Left forelimb (tissue), 1 donor: ENCODE measurements at places on chromosomes 6 and 20.

DNA sequence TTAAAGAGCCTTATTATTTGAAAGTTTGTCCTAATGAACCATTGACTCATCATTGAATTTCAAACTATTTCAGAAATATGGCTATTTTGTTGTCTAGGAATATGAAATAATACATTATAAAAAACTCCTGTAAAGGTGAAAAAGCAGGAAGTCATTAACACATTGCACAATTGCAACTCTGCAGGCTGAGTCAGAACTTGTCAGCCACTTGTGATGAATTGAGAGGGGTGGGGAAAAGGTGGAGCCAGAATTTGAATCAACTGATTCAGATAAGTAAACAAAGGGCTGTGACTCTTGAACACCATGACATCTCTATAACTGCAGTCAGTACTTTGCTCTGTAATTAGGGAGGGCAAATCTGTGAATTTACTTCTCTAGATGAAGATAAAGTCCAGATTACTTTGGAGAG is 6.0 kb downstream of the C6orf141 start:
- no peak for DNase-seq

- no peak for DNase-seq
Observed at GRCh38 chr6:157383471-157383870, 2.5 kb downstream of the ZDHHC14 start.

- DNase-seq: no peak
Observed at GRCh38 chr6:32692019-32692418, 25.6 kb upstream of the HLA-DQB1 start.

- DNase-seq: no peak
Observed at GRCh38 chr6:37021356-37022129, 16.1 kb downstream of the FGD2 start.

DNA sequence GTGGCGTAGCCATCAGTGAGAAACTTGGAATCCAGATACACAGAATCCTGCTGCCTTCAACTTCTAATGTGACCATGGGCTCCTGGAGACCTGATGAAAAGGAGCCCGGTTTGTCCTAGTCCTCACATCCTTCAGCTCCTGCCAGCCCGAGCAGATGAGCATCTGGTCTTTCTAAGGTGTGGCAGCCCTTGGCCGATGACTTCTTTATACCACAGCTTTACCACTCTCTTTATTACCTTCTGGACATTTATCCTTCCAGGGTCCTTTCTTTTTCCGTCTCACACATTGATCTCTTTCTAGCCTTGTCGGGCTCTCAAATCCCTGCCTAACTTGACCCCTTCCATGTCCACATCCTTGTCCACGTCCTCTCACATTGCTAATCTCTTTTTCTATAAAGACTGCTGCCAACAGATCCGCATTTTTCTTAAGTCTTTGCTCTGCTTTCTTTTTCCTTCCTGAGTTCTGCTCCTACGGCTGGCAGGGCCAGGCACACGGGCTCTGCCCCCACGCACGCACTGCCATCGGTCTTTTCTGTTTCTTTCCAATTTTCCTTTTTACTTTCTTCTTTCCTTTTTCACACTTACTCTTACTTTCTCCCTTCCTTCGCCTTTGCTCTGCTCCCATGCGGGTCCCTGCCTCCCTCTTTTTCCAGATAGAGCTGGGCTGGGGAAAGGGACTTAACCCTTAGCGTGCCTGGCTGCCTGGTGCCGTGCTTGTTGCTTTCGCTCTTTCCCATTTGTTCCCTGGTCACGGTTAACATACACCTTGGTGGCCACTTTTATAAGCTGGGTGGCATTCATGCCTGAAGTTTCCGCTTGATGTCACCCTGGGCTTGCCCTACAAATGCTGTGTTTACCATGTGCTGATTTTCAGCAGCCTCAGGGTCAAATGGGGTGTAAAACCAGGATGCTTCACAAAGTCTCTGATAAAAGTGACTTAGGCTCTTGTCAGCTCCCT is 9.4 kb upstream of the GMPR start:
- no peak for DNase-seq

GRCh38 chr6:14634072-14634471 is 516.5 kb downstream of the CD83 start:
- no peak for DNase-seq

DNA sequence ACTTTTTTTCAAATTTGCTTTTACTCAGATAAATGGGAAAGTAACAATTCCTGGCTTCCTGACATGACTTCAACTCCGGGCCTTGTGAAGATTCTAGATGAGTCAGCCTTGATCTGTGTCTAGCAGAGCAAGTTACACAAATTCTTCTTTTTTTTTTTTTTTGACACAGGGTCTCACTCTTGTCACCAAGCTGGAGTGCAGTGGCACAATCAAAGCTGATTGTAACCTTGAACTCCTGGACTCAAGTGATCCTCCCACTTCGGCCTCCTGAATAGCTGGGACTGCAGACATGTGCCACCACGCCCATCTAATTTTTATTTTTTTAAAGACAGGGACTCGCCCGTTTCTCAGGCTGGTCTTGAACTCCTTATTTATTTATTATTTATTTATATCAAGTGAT is 7.3 kb upstream of the ARHGAP18 start:
- DNase-seq: no peak

GRCh38 chr20:40100261-40100660 is 588.8 kb downstream of the MAFB start:
- no peak for DNase-seq

DNA sequence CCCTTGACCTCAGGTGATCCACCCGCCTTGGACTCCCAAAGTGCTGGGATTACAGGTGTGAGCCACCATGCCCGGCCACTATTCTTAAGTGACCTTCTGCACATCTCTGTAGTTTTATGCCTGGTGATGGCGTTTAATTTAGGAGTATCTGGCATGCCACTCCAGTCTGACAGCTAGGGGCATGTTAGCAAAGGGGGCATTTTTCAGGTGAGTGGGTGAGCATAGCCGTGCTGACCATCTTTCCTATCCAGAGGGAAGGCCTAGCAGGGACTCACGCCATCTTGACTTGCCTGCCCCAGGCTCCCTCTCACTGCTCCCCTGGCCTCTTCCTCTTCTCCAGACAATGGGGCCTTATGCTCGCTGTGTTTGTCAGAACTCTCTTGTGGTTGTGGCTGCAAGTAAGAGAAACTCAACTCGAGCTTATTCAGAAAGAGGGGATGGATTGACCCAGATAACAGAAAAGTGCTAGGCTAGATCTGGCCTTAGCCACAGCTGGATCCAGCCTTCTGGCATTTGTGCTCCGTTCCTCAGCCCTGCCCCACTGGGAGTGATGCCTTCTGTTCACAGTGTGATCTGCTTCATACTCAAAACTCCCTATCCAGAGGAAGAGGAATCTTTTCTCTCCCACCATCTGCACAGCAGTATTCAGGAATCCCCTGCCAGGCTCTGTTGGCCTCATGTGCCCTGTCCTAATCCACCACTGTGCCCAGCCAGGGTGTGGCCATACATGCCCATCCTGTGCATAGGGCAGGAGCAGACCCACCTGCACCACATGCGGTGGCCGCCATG is 174.5 kb upstream of the AKAP12 start:
- no peak for DNase-seq

- no peak for DNase-seq
Observed at GRCh38 chr20:18832546-18833200, 19.1 kb downstream of the SCP2D1 start.

- no peak for DNase-seq
Observed at GRCh38 chr20:2750491-2751251, 49.8 kb downstream of the CPXM1 start.

DNA sequence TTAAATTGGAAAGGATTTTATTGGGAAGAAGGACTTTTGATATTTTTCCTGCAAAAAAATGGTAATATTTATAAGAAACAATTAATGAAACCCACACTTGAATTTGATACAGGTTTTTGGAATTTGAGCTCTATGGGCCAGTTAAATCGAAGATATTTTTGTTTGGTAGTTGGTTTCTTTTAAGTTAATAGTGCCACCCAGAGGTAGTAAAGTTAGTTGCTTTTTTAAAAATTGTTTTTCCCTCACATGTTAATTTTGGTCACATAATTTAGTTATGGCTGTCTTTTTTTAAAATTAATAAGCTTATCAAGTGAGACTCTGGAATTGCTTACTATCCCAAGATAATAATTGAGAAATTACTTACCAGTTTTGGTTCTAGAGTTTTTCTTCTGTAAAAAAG is 7.1 kb downstream of the PRIM2 start:
- DNase-seq: no peak
